Left colon (tissue), 2 donors: ENCODE measurements at places on chromosomes 16 and 17. TPM values are rescaled to one million over a fixed set of nuclear protein-coding genes. Genes with fewer than 3 reads are reported as not detected.

DNA sequence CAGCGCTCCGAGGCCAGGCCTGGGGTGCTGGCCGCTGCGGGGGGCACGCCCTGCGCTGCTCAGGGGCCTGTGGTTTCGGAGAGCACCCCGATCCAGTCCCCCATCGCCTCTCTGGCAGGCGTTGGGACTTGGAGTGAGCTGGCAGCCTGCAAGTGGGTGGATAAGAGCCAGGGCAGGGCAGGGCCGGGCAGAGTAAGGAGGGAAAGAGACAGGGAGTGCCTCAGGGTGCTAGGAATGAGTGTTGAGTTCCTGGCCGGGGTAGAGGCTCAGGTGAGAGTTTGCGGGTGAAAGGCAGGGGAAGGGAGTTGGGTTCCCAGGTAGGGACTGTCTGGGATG is 1.3 kb downstream of the CDH13 start:
- DNase-seq: no peak

GRCh38 chr16:937311-937710 is 33.5 kb downstream of the LMF1 start:
- no peak for DNase-seq

DNA sequence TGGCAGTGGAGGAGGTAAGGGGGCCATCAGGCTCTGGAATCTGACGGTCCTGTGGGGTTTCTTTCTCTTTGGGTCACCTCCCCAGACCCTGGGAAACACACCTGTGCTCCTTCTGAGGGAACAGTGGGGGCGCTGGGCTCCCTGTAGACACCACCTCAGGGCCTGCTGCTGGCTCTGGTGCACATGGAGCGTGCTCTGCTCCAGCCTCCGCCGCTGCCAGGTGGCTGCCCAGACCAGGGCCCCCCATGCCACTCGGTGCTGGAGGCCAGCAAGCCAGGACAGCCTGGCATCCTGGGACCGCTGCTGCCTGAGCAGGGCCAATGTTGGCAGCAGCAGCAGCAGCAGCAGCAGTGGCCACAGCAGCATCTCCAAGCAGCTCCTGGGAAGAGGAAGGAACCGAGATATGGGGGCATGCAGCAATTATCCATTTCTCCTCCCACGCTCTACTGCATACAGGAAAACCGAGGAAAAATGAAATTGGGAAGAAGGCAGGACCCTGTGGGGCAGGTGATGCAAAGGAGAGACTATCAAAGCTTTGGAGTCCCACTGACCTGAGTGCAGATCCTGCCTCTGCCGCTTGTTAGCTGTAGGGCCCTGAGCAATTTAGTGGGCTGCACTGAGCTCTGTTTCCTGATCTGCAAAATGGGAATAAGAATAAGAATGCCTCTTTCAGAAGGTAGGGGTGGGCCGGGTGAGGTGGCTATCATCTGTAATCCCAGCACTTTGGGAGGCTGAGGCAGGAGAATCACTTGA is 902 bp downstream of the GHDC start:
- DNase-seq: no peak

DNA sequence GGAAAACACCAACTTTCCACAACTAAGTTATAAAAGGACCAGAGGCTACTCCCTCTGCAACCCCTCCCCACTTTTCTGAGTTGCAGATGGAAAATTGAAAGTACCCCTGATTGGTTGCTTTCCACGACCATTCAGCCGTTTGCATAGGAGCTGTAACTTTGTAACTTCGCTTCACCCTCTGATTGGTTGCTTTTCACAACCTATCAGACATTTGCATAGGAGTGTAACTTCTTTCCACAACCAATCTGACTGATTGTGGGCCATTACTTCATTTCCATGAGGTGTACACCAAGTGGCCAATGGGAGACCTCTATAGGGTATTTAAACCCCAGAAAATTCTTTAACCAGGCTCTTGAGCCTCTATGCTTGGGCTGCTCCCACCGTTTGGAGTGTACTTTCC is 644.1 kb downstream of the WWOX start:
- no peak for DNase-seq

GRCh38 chr17:9606453-9606852 is 30.0 kb downstream of the CFAP52 start:
- DNase-seq: no peak

- DNase-seq: no peak
Measured at GRCh38 chr16:56783344-56783743, 53.4 kb downstream of the NUP93 start.

Gene CA7
- 205 TPM for total RNA-seq

Gene TBC1D3E
- not detected for total RNA-seq
